ENCODE measurements at places on chromosomes 6 and 20. TPM values are rescaled to one million over a fixed set of nuclear protein-coding genes. Genes with fewer than 3 reads are reported as not detected.

GRCh38 chr6:44620922-44621321 is 233.4 kb downstream of the CDC5L start:
- DNase-seq = no peak

Gene ENPP1
- 22.5 TPM for polyA plus RNA-seq

- DNase-seq = no peak
Observed at GRCh38 chr6:41785254-41785653, 2.2 kb upstream of the TOMM6 start.

Gene ZC2HC1B
- not detected for polyA plus RNA-seq

DNA sequence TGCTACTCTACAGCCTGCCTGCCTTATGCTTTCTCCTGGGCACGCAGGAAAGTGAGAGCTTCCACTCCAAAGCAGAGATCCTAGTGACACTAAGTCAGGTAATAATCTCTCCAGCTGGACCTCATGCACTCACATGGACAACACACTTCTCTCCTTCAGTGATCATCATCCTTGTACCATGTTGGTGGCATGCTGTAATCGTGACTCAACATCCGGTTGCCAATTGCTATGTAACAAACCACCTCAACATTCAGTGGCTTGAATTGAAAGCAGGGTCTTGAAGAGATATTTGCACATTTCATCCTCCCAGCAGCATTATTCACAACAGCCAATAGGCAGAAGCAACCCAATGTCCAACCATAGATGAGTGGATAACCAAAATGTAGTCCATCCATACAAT is 40.3 kb upstream of the PPP1R3G start:
- no peak for DNase-seq

Gene DLL1
- polyA plus RNA-seq = 0.07 TPM

Gene POPDC3
- 29.1 TPM for polyA plus RNA-seq

GRCh38 chr20:53738945-53739798 is 145.5 kb upstream of the ZNF217 start:
- DNase-seq = no peak

GRCh38 chr6:128095362-128095761 is 194.5 kb upstream of the THEMIS start:
- no peak for DNase-seq

GRCh38 chr20:8601542-8601912 is 467.4 kb upstream of the PLCB4 start:
- no peak for DNase-seq

- DNase-seq = no peak
Observed at GRCh38 chr6:126016591-126016990, 30.3 kb downstream of the TRMT11 start.

DNA sequence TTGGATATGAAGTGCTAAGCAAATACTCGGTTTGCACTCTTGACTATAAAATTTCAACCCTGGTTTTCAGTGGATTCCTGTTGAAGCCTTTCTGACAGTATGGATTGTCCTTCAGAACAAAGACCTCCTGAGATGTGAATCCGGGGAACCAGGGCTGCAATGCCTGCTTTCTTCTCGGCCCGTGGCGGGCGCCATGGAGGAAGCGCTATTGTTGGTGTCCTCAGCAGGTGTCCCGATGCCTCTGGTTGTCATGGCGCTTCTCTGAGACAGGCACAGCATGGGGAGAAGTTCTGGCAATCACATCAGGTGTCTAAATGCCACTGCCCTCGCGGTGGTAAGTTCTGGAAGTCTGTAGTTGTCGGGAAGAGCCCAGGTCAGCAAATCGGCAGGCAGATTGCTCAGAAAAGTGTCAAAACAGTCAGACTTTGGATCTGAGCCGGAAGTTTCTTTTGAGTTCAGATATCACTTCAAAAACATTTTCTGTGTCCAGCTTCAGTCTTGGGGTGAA is 188.5 kb downstream of the CDH4 start:
- no peak for DNase-seq

Gene CRISP2
- not detected for polyA plus RNA-seq

Data from AG04450 (cell line).